Fibroblast of lung (primary cell): ENCODE measurements at places on chromosomes 11 and 22.

DNA sequence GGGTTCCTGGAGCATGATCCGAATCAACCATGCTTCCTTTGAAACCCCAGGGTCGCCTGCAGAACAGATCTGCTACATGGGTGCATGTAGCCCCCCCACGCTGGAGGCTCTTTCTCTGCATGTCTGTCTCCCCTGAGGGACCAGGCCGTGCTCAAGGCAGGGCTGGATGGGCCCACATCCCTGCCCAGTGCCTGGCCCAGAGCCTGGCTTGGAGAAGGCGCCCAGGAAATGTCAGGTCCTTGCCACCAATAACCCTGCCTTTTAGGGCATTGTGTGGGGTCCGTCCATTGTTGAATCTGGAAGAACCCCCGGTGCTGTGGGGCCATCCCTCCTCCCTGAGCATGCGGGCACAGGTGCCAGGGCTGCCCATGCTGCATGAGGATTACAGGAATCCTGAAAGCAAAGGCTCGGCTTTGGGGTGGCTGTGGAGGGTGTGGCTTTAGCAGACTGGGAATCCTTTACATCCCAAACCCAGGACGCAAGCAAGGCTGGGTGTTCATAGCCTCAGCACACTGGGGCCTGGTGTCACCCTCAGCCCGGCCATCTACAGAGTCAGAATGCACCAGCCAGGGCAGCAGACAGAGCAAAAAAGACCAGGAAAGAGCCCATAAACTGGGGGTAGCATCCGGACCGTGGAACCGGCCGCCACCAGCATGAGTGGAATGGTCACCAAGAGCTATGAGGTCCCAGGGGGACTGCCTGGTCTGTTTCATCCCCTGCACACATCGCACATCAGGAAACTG, 48.2 kb downstream of the RTL6 start:
- no peak for DNase-seq

- peak; percentile 89 for DNase-seq
Measured at GRCh38 chr11:86940122-86940777, 14.9 kb downstream of the FZD4 start.

DNA sequence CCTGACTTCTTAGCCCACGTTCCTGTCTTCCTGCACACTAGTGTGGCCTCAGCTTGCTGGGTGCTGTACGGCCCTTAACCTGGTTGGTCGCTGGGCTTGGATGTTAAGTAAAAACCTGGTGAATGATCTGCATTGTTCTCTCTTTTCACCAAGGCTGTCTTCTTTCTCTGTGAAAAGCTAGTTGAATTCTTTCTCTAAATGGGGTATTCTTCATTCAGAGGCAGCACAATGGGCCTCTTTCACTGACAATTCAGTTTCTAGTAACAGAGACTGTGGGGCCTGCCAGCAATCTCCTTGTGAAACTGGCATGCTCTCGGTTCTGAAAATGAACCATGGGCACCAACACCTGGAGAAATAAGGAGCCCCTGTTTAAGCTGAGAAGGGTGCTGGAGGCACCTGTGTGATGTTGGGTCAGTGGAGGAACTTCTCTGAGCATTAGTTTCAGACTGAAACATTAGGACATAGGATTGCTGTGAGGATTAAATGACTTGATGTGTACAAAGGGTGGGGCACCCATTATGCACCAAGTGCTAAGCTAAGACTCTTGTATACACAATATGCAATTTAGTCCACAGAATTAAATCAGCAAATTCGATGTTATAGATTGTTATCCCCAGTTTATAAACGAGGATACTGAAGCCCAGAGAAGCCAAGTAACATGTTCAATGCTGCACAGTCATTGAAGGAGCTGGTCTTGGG, 33.1 kb upstream of the ELF5 start:
- no peak for DNase-seq

GRCh38 chr11:13368041-13368446, 90.5 kb downstream of the BMAL1 start:
- peak; percentile 76 for DNase-seq

DNA sequence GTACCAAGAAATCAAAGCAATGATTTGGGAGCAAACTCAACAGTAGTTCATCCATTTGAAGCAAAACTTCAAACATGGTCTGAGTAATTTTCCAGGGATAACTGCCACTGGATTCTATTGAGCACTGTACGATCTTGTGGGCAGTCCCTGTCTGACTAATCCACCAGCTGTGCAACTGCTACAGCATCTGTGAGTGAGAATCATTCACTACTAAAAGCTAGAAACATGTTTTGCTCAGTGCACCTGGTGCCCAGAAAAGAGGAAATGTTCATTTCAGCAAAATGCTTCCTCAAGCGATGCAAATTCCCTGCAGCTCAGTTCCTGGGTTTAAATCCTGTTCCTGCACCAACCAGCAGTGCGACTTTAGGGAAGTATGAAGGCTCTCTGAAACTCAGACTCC, 1077.9 kb downstream of the DLG2 start:
- DNase-seq = no peak

- no peak for DNase-seq
Measured at GRCh38 chr11:77031599-77031998, 2.6 kb upstream of the B3GNT6 start.

DNA sequence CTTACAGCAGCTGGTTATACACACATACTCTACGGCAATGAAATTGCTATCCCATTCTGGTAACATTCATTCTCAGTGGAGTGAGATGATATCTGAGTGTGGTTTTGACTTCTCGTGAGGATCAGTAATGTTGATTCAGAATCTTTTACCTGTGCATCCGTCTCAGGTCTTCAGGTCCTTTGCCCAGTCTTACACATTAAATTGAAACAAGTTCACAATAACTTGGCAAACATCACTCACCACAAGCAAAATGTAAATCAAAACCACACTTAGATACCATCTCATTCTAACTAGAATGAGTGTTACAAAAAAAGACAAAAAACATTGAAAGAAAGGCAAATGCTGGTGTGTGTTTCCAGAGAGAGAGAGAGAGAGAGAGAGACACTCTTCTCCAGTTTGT, 14.0 kb downstream of the RGL4 start:
- DNase-seq = no peak

DNA sequence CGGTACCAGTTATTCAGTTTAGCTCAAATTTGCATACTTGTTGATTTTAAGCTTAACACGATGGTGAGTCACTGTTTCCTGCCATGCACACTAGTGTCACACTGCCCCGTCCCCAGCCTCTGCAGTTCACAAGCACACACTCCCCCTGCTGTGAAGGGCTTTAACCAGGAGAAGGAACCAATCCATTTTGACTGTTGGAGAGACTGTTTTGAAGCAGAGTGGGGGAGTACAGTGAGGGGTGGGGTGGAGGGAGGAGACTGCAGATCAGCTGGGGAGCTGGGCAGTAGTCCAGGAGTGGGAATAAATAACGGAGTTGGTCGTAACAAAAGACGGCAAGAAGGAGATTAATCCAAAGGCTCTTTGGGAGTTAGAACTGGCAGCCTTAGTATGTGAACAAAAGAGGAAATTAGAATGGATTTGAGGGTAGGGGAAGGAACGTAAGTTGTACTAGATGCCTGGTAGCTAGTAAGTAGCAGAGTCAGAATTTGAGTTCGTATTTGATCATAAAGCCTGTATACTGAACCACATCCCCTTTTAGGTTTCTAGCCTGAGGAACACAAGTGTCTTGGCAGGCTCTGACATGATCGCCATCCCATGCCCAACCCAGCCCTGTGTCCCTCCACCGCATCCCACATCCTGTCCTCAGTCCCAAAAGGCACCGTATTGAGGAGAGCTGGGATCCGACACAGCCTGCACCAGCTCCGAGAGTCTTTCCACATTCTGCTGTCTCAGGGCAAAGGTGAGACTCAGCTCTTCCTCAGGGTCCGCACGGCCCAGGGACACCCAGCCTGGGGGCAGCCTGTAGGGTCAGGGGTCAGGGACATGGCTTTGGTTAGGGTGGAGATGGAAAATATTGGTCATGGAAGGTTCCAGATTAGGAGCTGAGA, 862 bp downstream of the TPP1 start:
- DNase-seq = peak; percentile 80

DNA sequence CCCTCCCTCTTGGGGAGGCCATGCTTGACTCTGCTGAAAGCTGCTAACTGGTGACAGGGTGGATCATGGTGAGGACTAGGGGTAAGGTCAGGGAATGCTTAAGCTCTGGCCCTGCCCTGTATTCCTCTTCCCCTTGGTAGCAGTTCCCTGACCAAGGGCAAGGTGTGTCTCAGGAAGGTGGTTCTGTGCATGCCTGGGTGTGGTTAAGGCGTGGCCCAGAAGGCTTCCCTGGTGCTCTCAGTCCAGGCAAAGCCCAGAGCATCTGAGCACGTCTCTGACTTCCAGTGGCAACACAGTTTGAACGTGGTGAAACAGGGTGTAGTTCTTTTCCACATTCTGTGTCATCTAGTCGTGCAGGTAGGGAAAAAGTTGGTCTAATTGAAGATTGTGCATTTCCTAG, 53.1 kb upstream of the HORMAD2 start:
- DNase-seq = no peak

DNA sequence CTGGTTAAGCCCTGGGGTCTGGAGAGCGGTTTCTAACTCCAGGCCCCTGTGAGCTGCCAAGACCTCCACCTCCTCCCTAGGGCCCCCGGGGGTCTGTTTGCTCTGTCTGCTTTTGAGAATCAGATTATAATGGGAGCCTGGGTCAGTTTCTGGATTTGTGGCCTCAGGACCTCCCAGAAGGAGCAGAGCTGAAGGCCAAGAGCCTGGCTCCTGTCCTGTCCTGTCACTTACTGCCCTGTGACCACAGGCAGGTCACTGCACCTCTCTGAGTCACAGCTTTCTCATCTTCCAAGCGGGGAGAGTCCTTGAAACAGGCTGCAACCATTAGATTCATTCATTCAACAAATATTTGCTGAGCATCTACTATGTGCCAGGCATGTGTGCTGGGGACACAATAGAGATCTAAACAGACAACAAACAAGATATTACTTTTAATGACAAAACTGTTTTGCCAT, 87.3 kb upstream of the FGF3 start:
- DNase-seq = no peak

- no peak for DNase-seq
Measured at GRCh38 chr11:134346101-134346975, 14.6 kb downstream of the GLB1L2 start.

- no peak for DNase-seq
Measured at GRCh38 chr22:24975813-24976341, 23.4 kb downstream of the KIAA1671 start.

GRCh38 chr22:27596133-27596870, 205.3 kb downstream of the MN1 start:
- peak; percentile 47 for DNase-seq

DNA sequence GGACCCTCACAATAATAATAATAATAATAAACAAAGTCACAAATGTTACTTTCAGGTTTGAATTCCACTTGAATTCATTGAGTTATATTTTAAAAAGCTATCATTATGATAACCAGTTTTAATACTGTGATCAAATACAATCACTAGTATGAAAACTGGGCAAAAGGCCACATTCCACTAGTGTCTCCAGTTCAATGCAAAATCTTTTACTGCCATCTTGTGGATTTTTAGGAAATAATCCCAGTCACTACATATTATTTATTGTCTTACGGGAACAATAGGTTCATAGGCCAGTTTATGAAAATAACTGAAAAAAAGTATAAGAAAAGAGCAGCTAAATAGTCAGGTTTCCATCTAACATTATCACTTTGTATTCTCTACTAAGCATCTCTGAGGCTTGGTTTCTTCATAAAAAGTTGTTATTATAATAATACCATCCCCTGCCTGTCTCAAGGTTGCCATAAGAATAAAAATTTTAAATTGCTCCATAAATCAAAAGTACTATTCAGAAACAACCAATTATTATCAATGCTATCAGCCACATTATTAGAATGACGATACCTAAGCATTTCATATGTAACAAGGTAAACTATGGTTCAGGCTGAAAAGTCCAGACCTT, 533.9 kb upstream of the CCDC90B start:
- DNase-seq = peak; percentile 84

GRCh38 chr11:47372422-47372821, 5.9 kb downstream of the SPI1 start:
- DNase-seq = no peak

DNA sequence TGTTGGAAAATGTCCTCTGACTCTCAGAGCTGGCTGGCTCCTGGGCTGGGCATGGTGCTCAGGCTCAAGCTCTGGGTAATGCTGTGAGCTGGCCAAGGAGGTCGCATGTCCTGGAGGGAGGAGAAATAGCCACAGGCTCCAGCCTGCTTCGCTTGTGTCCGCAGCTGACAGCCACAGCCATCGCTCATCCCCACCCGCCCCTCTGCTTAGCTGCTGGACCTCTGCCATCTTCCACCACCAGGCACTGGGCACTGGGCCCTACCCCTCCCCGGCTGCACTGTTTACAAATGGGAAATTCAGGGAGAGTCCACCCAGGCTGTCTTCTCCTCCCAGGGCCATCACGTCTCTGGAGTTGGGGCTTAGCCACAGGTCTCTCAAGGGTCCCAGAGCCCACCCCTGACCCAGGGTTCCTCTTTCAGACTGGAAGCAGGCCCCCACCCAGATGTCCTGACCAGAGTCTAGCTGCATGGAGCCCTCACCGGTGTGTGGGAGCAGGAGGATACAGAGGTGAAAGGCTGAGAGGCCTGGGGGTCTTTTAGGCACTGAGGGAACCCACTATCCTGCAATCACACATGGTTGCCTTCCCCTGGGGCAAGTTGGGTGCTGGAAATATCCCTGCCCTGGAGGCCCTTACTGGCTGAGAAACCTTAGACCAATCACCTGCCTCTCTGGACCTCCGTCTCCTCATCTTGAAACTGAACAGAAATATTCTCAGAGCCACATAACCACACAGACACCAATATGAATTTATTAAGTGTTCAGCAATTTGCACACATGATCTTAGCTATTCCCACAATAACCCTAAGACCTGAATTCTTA, 62.7 kb downstream of the CD82 start:
- DNase-seq = peak; percentile 78
